ENCODE measurements at places on chromosomes 4 and X.

DNA sequence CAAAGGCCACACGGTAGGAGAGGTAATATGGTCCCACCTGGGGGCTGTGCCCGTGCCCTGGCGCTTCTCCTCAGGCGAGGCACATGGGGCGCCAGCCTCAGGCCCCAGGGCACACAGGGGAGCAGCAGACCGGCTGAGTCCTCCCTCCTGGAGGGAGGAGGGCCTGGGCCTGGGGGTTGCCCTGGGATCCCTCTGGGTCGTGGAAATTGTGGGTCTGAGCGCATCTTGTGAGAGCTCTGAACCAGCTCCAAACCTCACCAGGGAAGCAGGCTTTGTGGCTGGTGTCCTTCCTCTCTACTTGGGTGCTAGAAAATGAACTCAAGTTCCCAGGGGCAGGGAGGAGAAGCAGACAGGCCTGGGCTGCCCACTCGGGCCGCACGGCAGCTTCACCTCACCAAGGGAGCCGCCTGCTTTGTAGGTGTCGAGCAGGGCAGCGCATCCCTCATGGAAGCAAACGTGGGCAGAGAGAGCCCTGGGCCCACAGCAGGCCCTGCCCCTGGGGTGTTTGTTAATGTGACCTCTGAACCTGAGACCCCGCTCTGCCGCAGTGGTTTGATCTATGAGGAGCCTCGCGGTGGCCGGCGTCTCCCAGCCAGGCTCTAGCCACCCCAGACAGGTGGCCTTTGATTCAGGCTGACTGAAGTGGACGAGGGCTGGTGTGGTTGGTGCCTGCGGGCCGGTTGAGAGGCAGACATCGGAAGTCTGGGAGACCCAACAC, 10.8 kb downstream of the HTRA3 start:
- DNase-seq: no peak

GRCh38 chr4:101304916-101305315, 42.4 kb downstream of the PPP3CA start:
- DNase-seq: no peak

GRCh38 chr4:122671919-122672490, 51.1 kb upstream of the IL21 start:
- no peak for DNase-seq

- no peak for DNase-seq
Measured at GRCh38 chr4:14726877-14727361, 275.4 kb upstream of the CPEB2 start.

DNA sequence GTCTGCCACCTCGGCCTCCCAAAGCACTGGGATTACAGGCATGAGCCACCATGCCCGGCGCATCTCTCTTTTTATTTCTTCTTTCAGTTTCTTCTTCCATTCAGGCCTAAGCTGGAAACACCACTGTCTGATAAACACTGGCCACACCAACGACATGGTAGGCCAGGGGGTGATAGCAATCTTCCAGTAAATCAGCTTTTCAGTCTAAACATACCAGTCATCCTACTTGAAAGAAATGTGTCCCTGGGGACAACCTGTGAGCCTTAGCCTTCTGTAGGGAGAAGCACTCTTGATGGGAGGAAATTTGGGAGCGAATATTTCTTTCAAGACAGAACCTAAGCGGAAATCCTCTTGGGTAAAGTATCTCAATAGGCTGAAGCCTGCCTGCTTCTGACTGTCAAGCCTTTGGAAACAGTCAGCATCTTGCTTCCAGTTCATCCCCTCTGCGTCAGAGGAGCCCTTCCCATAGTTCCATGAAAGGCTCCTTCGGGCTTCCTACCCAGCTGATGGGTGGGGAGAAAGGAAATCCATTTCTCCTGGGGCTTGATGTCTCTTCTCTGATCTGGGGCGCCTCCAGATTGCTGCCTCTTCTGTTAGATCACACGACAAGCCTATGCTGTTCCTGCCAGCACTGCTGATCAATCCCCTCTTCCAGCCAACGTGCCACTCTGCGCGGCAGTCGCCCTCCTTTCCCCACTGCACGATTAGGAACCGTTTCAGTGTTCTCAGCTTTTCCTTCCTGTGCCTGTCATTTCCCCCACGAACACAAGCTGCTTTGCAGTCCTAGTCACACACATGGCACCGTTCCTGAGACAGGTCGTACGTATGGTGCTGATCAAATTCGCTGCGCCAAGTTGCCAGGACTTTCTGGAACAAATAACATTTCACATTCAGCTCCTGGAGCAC, 49.5 kb upstream of the CBR4 start:
- peak; percentile 61 for DNase-seq

GRCh38 chrX:81414630-81415029, 212.7 kb downstream of the SH3BGRL start:
- peak; percentile 51 for DNase-seq

- no peak for DNase-seq
Measured at GRCh38 chr4:25065932-25066590, 35.3 kb upstream of the LGI2 start.

- DNase-seq: no peak
Measured at GRCh38 chr4:167873496-167873895, 218.8 kb upstream of the ANXA10 start.

Measured in OCI-M1 (cell line).